NCI-H187 treated with DMSO at 0.1 percent for 48 hours (cell line): ENCODE measurements at places on chromosomes 11 and 22.

GRCh38 chr11:32297611-32298011 is 137.7 kb downstream of the WT1 start:
- no peak for DNase-seq

DNA sequence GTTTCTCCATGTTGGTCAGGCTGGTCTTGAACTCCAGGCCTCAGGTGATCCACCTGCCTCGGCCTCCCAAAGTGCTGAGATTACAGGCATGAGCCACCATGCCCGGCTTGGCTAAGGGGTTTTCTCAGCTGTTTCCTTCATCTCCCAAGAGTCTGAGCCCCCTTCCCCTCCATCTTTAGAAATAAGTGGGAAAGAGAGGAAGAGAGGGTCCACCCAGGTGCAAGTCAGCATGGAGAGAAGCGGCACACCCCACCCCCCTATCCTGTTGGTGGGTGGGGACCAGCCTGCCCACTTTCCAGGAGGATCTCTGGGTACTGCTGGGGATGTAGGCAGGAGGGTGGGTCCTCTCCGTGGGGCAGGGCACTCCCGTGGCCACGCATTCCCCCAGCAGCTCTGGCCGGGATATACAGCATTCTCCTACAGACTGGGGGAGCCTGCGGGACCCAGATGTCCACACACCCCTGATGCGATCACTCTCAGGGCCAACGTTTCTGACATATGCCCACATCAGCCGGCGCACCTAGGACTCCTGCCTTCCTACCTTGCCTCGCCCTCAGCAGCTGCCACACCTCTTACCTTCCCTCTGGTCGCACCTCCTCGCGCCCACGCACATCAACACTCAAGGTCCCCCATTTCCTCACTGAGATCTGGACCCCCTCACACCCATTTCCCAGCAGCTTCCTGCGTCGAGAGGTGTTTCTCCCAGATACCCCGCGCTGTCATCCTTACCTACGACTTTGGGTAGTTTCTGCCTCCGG is 8.9 kb downstream of the SCARF2 start:
- DNase-seq, result no peak

DNA sequence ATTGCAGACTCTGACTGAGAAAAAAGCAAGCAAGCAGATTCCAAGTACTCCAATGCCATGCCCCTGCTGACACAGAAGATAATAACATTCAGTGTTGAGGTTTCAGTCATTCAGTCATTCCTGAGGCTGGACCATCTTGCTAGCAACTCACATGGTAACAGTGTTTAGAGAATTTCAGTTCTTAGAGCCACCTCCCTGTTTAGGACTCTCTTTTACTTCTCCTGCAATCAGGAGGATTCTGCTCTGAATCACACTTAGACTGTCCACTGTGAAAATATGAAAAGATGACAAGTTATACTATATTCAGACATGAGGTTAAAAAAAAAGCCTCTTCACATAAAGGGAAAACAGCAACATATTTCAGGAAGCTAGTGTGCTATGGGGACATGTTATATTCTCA is 183.9 kb upstream of the CTSC start:
- DNase-seq, result no peak

- DNase-seq, result no peak
Observed at GRCh38 chr11:62400760-62401159, 18.1 kb upstream of the SCGB1A1 start.

DNA sequence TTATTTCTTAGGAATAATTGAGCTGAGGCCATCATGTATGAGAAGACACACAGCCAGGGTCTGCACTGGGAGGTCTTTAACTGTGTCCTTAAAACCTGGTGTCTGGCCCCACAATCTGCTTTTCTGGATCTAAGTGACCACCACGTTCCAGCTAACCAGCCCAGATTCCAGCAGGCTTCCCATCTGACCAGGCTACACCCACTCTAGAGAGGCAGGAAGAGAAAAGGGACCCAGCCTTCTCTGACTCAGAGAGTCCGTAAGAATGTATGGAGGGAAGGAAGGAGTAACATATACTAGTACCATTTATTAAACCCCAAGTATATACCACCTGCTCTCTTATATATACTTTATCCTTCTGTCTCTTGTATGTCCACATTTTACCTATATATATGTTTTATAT is 80.1 kb downstream of the LDLRAD3 start:
- DNase-seq, result no peak

- no peak for DNase-seq
Observed at GRCh38 chr22:21929253-21929652, 23.4 kb downstream of the PPM1F start.

DNA sequence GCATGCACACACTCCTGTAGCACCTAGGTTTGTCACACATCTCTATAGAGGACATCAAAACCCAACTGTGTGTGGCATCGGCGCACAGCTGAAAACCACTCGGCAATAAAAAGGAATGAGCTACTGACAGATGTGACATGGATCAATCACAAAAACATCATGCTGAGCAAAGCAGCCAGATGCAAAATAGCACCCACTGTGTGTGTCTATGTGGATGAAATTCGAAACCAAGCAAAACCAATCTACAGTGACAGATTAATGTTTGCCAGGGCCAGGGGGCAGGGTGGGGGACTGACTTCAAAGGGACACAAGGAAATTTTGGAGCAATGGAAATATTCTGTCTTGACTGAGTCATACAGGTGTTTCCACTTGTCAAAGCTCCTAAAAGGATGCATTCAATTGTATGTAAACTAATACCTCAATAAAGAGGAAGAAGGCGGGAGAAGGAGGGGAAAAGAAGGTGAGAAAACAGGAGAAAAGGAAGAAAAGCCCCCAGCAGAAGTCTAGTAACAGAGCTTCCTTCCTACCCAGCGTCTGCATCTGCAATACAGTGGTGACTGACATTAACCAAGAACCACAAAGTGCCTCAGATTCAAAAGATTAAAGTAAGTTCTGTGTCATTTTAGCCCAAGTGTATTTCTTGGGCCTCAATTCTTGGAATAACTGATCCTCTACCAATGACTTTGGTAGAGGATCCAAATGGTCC is 49.8 kb downstream of the PACSIN2 start:
- DNase-seq, result no peak

- no peak for DNase-seq
Observed at GRCh38 chr22:29103121-29103520, 30.3 kb downstream of the KREMEN1 start.

GRCh38 chr11:61108847-61109585 is 6.7 kb downstream of the CD5 start:
- no peak for DNase-seq

DNA sequence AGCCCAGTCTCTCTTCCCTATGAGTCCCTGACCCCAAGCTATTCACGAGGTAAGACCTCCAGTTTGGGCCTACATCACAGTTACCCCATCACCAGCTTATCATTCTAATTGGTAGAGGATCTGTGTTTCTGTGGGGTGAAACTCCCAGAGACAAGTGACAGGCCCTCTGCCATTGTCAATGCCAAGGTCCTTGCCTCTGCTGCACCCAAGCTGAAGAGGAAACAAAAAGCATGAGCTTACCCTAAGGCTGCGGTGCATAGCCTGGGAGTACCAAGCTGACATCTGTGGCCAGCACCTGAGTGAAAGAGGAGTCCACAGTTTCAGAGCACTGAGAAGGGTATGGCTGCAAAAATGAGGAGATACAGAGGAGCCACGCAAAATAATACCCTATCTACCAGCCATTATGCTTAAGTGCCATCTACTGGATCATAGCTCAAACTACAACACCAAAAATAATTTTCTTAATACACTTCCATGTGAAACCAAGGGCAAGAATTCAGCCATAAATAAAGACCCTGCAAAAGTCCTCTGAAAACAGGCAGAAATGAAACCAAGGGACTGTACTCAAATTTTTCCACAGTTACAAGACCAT is 62.3 kb upstream of the ANO5 start:
- DNase-seq, result peak; percentile 35

- DNase-seq, result no peak
Observed at GRCh38 chr22:27915986-27916385, 3.1 kb downstream of the PITPNB start.

GRCh38 chr11:68948935-68949334 is 31.9 kb downstream of the MRGPRD start:
- DNase-seq, result no peak
